Activated CD8-positive, alpha-beta memory T cell treated with anti-CD3 and anti-CD28 coated beads for 4 hours (primary cell): ENCODE measurements at places on chromosomes 5 and 9.

- DNase-seq, result no peak
Observed at GRCh38 chr5:1655496-1656270, 131.9 kb upstream of the LPCAT1 start.

- DNase-seq, result no peak
Observed at GRCh38 chr9:21060919-21061561, 16.7 kb downstream of the IFNB1 start.

GRCh38 chr5:3217771-3218495, 377.7 kb upstream of the IRX1 start:
- DNase-seq, result no peak

GRCh38 chr9:84478996-84479395, 138.4 kb upstream of the SLC28A3 start:
- DNase-seq, result no peak

DNA sequence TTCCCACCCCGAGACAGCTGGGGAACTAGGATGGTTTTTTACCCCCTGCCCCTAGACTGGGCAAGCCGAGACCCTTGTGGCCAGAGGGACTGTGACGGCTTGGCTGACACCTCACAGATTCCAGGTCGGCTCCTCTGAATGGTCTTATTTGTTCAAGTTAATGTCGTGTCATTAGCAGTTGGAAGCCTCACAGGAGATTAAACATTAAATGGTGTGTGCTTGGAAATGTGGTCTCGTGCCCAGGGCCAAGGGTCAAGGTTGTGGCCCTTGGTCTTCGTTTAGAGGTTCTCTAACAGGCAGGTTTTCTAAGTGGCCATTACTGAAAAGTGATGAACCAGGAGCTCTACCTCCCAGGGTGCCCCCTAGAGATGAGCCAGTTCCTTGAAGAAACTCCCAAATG, 61.2 kb upstream of the RXRA start:
- no peak for DNase-seq

- no peak for DNase-seq
Observed at GRCh38 chr5:50435168-50435567, 5.9 kb downstream of the EMB start.

DNA sequence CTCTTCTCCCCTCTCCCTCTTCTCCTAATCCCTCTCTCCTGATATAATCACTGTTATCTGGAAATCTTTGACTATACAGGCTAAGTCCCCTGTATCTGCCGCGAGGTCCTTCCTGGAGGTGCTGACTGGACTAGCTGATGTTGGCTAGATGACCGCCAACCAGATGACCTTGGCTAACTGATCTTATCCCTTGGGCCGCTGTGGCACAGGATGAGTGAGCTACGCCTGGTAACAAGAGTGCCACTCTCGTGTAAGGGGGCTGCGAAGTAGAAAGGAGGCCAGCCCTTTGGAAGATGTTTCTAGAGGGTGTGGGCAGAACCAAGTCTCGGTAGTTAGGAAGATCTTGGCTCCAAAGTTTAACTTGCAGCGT, 345 bp upstream of the PRRC1 start:
- DNase-seq, result no peak

DNA sequence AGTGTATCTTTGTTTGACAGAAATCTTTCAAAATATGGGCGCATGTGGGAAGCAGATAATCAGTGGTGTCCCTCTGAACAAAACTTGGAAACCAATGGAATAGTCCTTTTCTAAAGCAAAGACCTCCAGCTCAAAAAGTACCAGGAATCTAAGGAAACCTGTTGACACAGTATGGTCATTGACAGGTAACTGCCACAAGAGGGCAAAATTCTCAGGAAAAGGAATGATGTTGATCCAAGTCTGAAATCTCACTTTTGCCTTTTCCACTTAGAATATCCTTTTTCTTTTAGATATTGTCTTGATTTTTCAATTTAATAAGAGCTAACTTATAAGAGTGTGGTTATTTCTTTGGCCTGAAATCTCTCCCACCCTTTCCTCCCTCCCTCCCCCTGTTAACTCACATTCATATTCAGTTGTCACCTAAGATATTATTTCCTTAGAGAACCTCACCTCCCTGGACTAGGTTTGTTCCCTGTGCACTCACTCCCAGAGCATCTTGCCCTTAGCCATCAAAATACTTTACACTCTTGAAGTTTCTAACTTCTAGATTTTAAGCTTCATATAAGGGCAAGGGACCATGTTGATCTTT, 59.0 kb upstream of the BARX1 start:
- DNase-seq, result no peak

- DNase-seq, result no peak
Observed at GRCh38 chr5:170008376-170008775, 28.1 kb upstream of the INSYN2B start.

DNA sequence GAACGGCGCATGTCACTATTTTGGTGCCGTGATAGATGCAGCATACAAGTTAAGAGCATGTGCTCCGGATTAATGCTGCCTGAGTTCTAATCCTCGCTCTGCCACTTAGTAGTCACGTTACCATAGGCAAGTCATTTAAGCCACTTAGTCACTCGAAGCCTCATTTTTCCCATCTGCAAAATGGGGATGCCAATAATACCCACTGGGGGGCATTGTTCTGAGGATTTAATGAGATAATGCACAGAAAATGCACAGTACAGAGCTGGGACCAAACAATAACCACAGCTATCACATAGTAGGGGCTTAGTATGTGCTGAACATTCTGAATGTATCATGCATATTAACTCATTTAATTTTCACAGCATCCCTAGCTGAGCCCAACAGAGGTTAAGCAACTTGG, 9.1 kb downstream of the NIPAL4 start:
- DNase-seq, result no peak

GRCh38 chr5:88886746-88887341, 3.9 kb upstream of the MEF2C start:
- no peak for DNase-seq

DNA sequence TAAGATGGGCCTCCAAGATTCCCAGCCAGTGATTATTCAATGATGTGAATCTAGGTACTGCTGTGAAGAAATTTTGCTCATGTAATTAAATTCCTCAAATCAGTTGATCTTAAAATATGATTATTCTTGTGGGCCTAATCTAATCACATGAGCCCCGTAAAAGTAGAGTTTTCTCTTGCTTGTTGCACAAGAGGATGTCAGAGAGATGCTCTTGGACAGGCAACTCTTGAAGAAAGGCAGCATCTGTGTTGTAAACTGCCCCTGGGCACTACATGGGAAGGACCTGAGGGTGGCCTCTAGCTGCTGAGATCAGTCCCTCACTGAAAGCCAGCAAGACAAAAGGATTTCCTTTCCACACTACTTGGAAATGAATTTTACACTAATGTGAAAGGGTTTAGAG, 132.9 kb downstream of the TRPM3 start:
- no peak for DNase-seq

DNA sequence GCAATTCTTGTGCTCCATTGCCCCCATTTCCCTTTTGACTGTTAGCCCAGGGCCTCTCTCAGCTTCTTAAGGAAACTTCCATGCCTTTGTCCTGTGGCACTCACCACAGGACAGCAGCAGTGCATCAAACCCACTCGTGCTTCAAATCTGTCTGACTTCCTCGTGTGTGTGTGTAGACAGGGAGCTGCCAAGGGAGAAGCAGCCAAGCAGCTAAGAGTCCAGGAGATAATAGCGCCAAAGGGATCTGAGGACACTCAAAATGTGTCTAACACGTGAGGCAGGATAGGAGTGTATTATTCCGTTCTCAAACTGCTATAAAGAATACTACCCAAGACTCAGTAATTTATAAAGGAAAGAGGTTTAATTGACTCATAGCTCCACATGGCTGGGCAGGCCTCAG, 44.8 kb downstream of the CDK7 start:
- no peak for DNase-seq

GRCh38 chr5:55226027-55226933, 835 bp downstream of the MCIDAS start:
- DNase-seq, result no peak

- no peak for DNase-seq
Observed at GRCh38 chr5:71907608-71908145, 188.6 kb downstream of the CARTPT start.

DNA sequence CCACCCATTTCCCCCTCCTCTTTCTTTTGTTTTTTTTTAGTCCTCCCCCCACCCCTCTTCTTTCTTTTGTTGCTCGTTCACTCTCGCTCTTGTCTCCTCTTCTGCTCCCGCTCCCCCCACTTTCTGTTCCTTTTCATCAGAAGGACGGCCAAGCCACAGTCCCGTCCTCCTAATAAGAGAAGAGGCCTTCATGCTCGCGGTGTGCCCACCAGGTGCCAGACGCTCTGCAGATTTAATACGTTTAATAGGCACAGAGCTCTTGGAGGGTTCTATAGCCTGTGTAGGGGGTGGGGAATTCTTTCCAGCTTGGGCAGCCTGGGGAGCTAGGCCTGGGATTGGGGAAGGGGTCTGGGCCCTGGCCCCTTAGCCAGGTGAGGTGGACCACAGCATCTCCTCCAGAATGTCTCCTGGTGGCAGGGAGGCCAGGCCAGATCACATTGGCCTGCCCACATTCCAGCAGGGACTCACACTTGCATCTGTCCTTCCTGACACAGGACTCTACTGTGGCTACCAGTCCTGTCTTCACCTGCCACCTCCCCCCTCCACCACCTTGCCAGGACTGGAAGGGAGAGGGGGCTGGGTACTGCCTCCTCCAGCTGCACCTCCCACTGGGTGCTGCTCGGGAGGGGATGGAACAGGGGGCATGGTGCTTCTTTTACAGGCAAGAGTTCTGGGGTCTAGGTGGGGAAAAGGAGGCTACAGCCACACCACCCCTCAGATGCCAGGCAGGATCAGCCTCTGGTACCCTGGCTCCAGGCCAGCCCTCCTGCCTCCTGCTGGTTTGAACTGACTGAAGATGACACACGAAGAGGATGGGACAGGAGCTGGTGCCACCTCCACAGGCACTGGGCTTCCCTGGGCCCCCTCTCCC, 6.1 kb upstream of the BARX1 start:
- DNase-seq, result no peak

DNA sequence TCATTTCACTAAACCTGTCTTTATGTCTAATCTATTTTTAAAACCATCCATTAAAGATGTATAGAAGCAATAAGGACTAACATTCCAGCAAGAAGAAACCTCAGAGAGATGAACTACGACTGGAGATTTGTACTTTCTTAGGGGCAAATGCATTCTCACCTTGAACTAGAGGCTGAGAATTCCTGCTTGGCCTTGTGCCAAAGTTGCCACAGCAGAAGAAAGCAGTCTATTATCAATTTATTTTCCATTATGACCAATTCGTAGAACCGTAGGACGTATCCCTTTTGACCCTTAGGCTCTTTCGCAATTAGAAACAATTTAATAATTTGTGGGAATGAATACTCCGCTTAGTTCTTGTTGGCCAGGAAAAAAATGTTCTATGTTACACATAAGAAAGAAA, 1647.4 kb upstream of the CDH9 start:
- DNase-seq, result no peak

- DNase-seq, result no peak
Observed at GRCh38 chr9:124553738-124554137, 46.5 kb upstream of the NR5A1 start.

DNA sequence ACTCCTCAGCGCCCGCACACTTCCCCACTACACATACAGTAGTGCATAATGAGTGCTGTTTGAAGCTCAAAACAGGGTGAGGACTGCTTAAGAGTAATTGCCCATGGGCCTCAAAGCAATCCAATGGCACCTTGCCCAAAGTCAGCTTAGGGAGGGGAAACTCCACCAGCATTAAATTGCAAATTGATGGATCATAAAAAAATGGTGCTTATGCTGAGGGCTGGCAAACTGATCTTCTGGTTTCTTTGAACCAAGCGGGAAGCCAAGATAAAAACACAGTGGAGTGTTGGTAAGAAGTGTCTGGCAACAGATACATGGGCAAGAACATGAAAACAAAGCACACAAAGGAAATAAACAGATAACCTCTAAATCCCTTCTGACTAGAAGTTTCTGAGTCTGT, 28.0 kb downstream of the TLE1 start:
- DNase-seq, result no peak

- DNase-seq, result no peak
Observed at GRCh38 chr9:21317956-21318923, 13.1 kb upstream of the IFNA5 start.

- DNase-seq, result no peak
Observed at GRCh38 chr9:21340735-21341134, 5.5 kb upstream of the KLHL9 start.

DNA sequence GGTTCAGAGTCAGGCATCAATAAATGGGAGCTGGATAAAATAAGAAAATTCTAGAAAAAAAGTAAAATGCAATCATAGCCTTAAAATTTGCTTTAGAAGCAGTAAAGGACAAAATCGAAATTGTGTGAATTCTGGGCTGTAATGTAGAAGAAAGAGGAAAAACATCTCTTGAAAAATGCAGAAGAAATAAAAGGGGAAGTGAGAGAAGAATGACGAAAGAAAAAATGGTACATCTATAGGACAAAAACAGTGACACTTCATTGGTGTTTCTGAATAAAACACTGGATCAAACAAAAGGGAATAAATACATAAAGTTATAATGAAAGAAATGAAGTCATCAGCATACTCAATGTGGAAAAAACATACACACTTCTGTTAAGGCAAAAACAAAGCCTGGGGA, 642.3 kb downstream of the ACTL7B start:
- no peak for DNase-seq

DNA sequence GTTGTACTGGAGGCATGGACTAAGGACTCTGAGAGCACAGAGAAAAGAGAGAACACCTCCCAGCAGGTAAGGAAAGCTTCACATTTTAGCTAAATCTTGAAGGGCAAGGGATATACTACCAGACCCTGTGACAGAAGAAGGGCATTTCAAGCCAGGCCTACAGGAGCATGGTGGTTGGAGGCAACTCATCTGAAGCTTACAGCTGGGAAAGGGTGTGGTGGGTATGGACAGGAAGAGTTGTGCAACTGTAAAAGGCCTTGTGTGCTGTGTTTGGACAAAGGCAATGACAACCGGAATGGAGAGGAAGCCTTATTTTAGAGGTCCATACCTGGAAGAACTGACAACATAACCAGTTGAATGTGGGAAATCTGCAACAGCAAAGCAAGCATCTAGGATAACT, 31.2 kb downstream of the NIPSNAP3B start:
- no peak for DNase-seq

DNA sequence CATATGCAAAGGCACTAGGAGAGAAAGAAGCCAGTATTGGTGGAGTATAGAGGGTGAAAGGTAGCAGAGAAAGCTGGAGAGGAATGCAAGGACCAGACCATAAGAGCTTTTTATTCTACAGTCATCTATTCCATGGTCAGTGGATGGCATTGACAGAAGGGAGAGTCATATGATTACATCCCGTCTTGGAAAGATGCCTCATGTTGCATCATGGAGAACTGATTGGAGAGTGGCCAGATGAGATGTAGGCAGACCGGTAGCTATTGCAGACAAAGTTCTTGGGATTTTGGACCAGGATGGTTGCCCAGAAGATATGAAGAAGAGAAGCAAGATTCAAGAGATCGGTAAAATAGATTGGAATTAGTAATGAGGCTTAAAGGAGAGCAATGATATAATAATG, 260.7 kb downstream of the CHSY3 start:
- no peak for DNase-seq
